ENCODE measurements at places on chromosomes 13 and 19. TPM values are rescaled to one million over a fixed set of nuclear protein-coding genes. Genes with fewer than 3 reads are reported as not detected.

DNA sequence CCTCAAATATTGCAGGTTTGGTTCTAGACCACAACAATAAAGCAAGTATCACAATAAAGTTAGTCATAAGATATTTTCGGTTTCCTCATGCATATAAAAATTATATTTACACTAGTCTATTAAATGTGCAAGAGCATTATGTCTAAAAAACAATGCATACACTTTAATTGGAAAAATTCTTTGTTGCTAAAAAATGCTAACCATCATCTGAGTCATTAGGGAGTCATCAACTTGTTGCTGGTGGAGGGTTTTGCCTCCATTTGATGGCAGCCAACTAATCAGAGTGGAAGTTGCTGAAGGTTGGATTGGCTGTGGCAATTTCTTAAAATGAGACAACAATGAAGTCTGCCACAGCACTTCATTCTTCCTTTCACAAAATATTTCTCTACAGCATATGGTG is 422.3 kb upstream of the GPC6 start:
- DNase-seq: no peak

- no peak for DNase-seq
Observed at GRCh38 chr13:50198508-50198907, 183.3 kb downstream of the KCNRG start.

- DNase-seq: no peak
Observed at GRCh38 chr13:109904218-109904617, 117.8 kb upstream of the IRS2 start.

- DNase-seq: no peak
Observed at GRCh38 chr19:48950830-48951519, 3.7 kb upstream of the BAX start.

- DNase-seq: no peak
Observed at GRCh38 chr19:20969898-20970297, 46.8 kb downstream of the ZNF85 start.

DNA sequence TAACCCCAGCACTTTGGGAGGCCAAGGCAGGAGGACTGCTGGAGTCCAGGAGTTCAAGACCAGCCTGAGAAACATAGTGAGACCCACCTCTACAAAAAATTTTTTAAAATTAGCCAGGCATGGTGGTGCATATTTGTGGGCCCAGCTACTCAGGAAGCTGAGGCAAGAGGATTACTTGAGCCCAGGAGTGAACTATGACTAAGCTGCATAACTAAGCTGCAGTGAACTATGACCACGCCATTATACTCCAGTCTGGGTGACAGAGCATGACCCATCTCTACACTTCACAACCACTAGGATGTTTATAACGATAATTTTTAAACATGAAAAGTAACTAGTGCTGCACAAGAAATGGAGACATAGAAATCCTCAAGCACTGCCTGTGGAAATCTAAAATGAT is 352.7 kb upstream of the SGCG start:
- no peak for DNase-seq

GRCh38 chr13:102347490-102347889 is 54.4 kb downstream of the FGF14 start:
- no peak for DNase-seq

DNA sequence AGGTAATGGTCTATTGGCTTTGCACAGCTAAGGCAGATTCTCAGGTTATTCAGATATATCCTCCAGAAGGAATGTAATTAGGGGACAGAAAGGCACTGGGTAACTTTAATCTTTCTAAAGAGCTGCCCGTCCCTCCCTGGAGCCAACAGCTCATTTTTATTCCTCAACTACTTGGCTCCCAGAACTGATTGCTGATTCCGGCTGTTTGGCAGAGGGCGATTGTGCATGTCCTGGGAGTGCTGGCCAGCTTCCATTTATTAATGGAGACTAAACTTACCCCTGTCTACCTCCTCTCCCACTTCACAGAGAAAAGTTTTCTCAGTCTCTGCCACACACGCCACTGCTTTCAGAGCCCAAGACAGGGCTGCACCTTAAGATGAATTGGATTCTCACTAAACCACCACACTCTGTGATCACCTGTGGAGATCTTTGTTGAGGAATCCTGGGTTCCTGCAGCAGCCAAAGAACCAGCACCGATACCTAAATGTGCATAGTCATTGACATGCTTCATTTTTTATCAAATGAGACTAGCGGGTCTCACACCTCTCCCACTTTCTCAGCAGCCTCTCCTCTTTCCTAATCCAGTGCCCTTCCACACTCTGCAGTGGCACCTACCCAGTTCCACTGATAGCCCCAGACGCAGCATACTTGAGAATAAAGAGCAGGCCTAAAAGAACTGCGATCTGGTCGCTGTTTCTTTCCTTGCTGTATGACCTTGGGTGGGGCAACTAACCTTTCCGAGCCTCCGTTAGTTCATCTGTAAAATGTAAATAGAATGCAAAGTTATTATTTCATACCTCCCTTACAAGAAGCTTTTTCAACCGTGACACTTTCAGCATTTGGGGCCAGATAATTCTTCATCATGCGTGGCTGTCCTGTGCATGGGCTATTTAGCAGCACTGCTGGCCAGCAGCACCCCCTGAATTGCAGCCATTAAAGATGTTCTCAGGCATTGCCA is 648.7 kb downstream of the UQCRFS1 start:
- DNase-seq: no peak

GRCh38 chr19:633786-634639 is 676 bp upstream of the POLRMT start:
- no peak for DNase-seq

- no peak for DNase-seq
Observed at GRCh38 chr13:101218484-101218883, 197.8 kb downstream of the NALCN start.

DNA sequence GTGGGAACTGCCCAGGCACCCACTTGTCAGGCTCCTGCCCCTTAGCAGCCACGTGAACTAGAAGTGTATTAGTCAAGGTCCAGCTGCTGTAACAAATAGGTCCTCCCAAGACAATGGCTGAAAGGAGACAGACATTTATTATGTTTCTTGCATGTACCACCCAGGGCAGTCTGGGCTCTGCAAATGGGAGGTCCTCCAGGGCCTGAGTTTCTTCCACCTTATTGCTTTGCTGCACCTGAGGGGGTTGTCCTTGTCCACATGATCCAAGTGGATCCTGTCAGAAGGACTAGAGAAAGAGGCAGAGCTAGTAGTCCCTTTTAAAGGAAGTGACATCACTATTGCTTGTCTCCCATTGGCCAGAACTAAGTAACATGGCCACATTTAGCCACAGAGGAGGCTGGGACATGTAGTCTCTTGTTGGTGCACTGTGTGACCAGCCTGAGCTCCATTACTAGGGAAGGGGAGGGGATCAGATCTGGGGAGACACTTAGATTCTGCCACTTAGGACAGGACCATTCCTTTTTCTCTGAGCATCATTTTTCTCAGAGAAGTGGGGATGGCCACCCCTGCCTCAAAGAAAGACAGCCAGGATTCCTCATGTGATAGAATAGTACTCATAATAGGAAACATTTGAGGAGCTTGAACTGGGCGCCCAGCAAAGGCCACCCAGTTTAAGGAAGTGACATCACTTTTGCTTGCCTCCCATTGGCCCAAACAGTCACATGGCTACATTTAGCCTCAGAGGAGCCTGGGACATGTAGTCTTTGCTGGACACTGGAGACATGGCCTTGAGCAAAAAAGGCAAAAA is 15.1 kb downstream of the CC2D1A start:
- DNase-seq: no peak

DNA sequence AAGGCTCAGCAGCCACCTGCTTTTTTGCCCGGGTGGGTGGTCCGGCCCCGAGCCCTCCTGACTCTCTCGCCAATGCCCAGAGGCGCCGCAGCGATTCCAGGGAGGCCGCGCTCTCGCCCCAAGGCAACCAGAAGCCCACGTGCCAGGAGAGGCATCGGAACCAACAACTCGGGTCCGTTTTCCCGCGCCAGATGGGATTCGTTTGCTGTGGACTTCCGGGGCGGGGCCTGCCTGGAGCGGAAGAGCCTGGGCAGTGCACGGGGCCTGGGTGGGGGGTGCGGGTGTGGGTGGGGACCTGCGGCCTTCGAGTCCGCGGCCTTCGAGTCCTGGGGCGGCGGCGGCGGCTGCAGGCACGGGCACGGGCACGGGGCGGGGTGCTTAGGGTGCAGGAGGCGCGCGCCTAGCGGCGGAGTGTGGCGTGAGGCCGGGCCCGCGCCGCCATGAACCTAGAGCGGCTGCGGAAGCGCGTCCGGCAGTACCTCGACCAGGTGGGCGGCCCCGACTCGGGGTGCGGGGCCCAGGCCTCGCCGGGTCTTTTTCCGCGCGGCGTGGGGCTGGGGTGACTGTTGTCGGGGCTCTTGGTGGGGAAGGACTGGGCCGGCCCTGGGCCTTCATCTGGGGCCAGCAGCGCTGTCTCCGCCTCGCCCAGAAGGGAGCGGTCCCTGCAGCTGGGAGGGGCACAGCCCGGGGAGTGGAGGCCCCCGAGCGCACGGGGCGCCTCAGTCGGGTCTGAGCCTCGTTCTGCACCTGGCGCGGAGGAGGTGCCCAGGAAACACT is at the start of gene CDC16:
CDC16 (plus strand) TSS at position 253 of the 777 bp plus-strand sequence; CDS start at position 441, 188 bp downstream.
- peak; percentile 91 for DNase-seq

DNA sequence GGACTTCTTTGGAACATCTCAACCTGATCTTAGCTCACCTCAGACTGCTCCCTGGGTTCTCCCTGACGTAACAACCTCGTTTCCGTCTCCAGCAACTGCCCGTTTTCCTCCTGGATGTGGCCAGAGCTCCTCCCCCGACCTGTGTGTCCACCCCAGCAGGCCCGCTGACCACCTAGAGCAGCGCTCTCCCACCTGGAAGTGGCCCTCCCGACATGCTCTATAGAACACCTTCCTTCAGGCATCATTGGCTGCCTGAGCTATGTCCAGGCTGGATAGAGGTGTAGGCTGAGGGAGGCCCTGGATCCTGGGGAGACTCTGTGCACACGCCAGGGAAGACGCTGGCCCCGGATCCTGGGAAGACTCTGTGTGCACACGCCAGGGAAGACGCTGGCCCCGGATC is 81.3 kb downstream of the TEX29 start:
- no peak for DNase-seq

DNA sequence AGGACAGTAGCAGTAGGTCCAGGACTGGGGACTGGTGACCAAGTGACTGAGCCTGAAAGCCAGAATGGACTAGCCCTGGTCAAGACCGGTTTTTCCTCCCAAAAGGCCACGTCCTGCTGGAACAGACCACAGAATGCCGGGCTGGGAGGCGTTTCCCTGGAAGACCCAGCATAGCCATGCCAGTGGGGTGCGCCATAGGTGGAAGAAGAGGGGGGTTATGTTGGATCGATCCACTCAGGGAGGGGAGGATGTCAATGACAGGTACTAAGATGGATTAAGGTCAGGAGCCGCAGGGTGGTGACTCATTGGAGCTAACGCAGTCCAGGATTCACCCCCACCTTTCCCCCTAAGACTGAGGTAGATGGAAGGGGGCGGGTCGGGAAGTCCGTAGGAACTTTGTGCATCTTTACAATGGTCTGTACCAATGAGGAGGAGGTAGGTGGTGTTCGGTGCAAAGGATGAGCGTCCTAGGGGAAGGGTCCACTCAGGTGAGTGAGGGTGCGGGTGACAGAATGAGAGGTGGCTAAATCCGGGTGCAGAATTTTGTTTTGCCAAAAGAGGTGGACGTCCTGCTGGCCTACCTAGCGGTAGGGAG is 21.0 kb downstream of the VASP start:
- DNase-seq: no peak

DNA sequence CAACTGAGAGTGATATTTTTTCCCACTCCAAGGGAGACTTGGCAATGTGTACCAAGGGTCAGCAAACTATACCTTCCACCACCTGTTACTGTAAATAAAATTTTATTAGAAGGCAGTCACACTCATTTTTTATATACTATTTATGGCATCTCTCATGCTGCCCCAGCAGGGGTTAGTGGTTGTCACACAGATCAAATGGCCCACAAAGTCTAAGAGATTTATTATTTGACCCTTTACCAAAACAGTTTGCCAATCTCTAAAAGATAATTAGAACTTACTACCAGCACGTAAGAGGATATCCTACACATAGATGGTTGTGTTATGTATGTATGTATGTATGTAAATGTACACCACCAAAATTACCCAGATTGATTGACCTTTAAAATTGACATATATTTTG is 185.1 kb downstream of the PRR20E start:
- no peak for DNase-seq

DNA sequence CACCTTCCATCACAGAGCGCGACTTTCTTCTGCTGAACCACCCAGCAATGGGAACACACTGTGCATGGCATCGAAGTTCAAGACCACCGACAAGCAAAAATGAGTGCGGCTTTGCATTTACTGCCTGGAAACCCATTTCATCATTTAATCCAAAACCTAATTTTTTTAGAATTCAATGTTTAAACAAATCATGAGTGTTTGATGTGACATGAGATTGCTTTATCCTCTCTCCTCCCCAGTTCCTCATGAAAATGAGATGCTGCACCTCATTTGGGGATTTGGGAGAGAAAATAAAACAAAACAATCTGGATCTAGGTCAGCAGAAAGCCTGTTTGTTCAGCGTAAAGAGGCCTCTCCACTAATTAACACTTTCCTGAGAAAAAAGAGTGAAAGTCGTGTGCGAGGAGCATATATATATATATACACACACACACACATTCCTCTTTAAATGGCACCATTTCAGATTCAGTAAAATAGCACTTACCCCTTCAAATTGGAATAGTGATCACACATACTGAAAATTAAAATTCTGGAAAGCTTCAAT is 126.2 kb downstream of the DCT start:
- DNase-seq: no peak

GRCh38 chr13:38530492-38530891 is 156.4 kb upstream of the FREM2 start:
- DNase-seq: no peak

DNA sequence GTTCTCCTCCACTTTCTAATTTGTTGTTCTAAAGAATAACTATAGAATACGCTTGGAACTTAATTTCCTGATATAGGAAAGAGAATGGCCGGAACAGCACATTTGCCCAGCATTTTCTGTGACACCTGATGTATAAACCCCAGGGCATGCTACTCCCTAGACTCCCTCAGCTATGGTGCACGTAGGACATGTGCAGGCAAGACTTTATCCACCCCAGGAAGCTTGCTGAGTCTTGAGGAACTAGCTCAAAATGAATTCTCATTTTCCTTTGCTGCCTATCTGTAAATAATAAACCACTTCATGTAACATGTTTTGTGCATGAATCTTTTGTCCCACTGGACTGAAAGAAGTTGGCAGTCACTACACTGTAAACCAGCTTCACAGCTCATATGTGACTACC is 535.8 kb upstream of the SLITRK1 start:
- DNase-seq: no peak

GRCh38 chr19:40803857-40804782 is 5.1 kb downstream of the EGLN2 start:
- DNase-seq: peak; percentile 76

GRCh38 chr19:5826531-5827341 is 12.8 kb downstream of the FUT6 start:
- peak; percentile 70 for DNase-seq

DNA sequence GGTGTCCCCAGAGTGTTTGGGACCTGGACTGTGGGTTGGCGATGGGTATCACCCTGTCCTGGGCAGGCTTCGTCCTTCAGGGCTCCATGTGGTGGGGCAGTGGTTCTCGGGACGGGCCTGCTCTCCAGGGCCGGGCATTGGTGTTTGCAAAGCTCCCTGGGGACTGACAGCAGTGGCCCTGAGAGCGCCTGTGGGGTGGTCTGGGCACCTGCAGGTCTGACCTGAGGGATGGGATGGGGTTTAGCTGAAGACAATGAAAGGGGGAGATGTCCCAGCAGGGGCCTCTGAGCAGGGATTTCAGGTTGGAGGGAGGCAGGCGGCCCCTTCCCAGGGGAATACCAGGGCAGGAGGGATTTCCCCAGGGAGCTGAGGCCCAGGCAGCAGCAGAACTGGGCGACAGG is 68.3 kb upstream of the MCF2L start:
- no peak for DNase-seq

Gene ZNF90
- total RNA-seq: 0.55 TPM

Gene CD70
- not detected for total RNA-seq

Gene SOX1
- total RNA-seq: not detected

Gene CEBPG
- total RNA-seq: 19.4 TPM

Gene OSCAR
- 0.40 TPM for total RNA-seq

Gene ZNF534
- total RNA-seq: 0.12 TPM
